NCI-H1436 (cell line): ENCODE measurements at places on chromosomes 7 and 10.

GRCh38 chr10:59741583-59741982 is 11.7 kb downstream of the MRLN start:
- no peak for DNase-seq

DNA sequence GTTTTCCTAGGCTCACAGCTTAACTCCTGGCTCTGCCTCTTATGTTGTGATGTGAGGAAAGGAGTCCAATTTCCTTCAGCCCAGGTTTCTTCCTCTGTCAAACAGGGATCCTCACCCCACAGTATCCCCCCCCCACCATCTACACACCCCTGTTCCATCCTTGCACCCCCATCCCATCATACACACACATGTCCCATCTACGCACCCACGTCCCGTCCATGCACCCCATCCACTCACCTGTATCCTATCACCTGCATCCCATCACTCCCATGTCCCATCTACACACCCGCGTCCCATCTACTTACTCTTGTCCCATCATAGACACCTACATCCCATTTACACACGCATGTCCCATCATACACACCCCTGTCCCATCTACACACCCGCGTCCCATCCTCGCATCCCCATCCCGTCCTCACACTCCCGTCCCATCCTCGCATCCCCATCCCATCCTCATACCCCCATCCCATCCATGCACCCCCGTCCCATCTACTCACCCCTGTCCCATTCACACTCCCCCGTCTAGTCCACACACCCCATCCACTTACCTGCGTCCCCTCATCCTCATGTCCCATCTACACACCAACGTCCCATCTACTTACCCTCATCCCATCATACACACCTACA is 117.3 kb downstream of the TRRAP start:
- DNase-seq: no peak

GRCh38 chr10:12717981-12718707 is 283.4 kb downstream of the CCDC3 start:
- no peak for DNase-seq

DNA sequence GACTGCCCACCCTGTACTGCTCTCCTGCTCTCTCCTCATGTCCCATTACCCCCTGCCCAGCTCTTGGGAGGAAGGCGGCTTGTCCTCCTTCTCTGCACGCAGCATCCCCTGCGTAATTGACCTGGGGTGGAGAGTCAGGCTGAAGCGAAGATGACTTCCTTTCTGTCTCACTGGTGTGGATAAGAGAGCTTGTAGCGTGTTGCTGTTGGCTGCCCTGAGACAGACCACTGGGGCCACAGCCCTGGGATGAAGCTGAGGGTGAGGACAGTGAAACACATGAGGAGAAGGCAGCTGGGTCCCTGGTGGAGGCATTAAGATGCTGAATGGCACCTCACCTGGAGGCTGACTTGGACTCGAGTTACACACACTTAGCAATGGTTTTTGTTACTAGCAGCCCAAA is 310.3 kb upstream of the ZNF32 start:
- no peak for DNase-seq

GRCh38 chr10:78383378-78384048 is 349.9 kb downstream of the RPS24 start:
- DNase-seq: no peak

GRCh38 chr7:159122276-159122675 is 22.4 kb downstream of the VIPR2 start:
- DNase-seq: no peak

DNA sequence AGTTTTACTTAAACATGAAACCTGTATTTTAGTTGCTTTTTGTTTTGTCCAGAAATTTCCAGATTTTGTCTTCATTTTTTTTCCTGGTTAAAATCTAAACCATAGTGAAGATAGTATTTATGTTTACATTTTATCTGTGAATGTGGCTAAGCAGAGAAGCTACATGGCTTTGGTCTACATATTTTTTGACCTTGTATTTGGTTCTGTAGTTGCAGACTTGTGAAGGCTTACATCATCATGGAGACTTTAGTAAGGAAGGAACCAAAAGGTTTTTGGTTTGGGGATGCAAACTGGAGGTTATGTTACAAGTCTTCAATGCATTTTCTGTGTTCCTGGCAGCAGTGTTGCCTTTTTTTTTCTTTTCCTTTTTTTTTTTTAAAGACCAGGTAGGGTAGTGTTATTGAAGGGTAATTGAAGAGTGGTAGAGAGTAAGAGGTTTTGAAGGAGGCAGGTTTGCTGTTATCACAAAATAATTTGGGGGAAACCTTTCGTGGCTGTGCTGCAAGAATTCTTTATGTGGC is 30.9 kb upstream of the VDAC2 start:
- DNase-seq: no peak

GRCh38 chr7:7829667-7830066 is 111.3 kb upstream of the RPA3 start:
- no peak for DNase-seq

DNA sequence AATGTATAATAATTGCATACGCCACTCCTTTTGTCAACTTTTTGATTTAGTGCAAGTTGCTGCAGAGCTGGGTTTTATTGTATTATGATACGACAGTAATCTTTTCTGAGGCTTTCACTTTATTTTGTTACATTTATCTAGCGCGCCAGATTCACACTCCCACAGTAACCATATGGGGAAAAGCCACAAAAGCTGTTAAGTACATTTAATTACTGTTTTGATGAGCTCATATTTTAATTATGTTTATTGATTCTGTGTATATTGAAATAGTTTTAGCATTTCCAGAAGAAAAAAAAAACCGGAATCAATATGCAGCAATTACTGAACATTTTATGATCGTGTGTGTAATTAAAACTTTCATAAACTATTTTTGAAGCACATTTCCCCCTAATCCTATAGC is 118.5 kb downstream of the RAB11FIP2 start:
- DNase-seq: no peak

GRCh38 chr7:130156140-130156539 is 49.1 kb downstream of the TMEM209 start:
- no peak for DNase-seq

DNA sequence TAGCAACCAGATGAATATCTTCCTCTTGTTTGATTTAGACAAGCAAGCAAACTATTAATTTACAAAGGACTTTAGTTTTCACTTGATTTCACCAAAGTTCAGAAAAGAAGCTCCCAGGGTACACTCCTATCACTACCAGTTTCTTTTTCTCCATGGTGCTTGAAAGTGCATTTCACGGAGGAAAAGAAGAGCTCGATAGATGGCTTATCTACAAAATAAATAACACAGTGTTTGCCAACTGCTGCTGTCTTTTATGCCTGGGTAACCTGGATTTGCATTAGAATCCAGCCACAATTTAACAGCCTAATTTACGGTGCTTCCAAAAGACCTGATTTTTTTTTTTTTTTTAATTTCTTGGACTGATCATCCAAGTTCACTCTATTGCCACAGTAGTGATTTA is 275.7 kb downstream of the GPR37 start:
- no peak for DNase-seq

- no peak for DNase-seq
These were observed 10.8 kb upstream of the PPP1R3C start for GRCh38 chr10:91643700-91644099.

DNA sequence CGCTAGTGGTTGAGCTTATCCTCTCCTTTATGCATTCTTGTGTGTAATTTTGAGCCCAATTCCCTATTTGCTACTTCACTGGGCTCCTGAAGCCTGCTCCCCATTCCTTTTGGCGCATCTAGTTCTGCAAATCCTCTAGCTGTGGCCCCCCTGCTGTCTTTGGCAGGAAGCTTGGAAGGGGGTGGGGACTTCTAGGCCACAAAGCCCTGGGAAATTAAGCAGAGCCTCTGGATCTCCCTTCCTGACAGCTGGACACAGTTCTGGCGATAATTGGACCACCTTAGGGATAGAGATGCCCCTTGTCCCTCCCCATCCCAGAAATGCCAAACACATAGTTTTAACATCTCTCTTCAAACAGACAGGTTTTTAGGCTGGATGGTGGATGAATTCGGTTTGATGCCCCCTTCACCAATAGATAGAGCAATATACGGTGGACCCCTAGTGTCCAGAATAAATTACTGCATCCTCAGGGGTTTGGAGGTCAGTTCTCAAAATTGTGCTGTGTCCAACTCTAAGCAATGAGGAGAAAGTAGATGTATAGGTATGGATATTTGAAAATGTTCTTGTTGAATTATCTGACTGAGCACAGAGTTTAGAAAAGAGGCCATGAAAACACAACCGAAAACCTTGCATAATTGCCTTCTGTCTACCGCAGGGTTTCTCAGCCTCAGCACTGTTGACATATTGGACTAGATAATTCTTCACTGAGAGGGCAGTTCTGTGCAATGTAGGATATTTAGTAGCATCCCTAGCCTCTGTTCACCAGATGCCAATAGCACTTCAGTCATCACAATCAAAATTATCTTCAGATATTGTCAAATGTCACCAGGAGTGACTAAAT is 75.5 kb downstream of the PAPSS2 start:
- peak; percentile 7 for DNase-seq

DNA sequence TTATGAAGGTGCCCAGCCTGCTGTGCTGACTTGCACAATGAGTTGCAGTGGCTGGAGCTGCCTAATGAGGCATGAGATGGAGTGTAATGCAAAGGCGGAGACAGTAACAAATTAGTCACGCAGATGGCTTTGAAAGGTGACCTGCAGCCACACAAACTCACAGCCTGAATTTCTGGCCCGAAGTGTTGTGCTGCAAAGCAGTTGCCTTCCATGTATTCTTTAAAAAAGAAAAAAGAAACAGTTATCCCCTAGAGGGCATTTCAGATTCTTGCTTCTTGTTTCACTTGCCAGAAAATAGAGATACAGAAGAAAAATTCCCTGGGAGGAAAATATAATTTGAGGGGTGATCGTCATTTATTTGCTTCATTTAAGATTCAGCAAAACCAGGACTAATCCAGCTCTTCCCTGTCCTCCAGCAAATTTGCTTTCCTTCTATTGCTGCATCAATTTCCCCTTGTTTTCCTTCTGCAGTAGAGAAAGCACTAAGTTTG is 239.9 kb downstream of the ADRA2A start:
- DNase-seq: no peak

GRCh38 chr10:75971402-75972211 is 540.2 kb downstream of the LRMDA start:
- no peak for DNase-seq

GRCh38 chr10:75061709-75062505 is 49.5 kb upstream of the SAMD8 start:
- no peak for DNase-seq

GRCh38 chr7:137276189-137276588 is 67.3 kb downstream of the PTN start:
- DNase-seq: no peak
